Stimulated activated CD4-positive, alpha-beta T cell treated with anti-CD3 and anti-CD28 coated beads, Interleukin-1b, Interleukin-23, amount 100 ng/mL, for 1 hour (primary cell): ENCODE measurements at places on chromosomes 2 and 18.

- no peak for DNase-seq
Measured at GRCh38 chr2:74566754-74567085, 12.2 kb downstream of the DOK1 start.

DNA sequence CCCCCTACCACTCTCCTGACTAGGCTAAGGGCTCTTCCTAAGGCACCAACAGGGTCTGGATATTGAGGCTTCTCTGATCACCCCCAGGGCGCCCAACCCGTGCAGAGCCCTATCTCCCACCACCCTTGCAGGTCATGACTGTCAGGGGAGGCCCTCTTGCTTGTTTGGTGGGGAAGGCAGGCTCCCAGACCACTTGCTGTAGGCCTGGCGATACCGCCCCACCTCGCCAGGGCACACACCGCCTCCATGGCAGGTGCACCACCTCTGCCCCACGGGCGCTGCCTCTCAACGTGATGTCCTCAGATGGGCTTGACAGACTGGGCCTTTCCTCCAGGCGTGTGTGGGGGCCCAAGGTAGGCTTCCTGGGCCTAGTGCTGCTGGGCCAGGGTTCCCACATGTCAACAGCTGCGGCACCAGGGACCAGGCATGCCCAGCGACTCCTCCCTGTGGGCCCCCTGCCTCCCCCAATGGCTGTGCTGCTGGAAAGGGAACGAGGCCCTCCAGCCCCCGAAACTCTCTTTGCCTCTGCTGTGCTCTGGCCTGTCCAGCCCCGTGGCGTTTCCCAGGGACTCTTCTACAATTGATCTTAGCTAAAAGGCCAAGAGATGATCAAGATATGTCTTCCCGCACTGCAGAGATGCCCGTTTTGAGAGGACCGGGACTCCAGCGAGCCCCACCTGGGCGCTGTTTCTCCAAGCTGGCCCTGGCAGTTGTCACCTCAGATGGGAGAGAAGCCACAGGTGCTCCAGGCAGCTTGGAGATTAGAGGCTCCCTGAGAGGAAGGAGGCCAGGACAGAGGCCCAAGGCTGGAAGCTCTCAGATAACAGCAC is 7.5 kb downstream of the NPPC start:
- no peak for DNase-seq

DNA sequence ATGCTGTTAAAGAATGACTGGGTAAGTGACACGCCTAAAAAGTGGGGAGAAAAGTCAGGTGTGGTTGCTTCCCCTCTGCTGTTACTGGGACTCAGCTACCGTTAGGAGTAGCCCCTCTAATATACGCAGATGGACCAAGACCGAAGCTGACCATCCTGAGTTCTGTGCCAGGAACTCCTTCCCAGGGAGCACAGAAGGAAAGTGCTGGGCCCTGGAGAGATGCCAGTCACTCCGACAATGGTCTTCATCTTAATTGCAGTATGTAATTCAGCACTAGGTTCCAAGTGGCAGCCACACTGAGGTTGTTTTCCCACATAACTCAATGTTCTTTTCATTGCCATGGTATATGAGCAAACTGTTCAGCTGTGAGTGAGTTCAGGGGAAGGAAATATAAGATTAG is 19.6 kb upstream of the TMEM200C start:
- DNase-seq = no peak

- no peak for DNase-seq
Measured at GRCh38 chr2:161067846-161068350, 92.3 kb upstream of the TANK start.

- no peak for DNase-seq
Measured at GRCh38 chr2:100588071-100588786, 25.4 kb downstream of the PDCL3 start.

DNA sequence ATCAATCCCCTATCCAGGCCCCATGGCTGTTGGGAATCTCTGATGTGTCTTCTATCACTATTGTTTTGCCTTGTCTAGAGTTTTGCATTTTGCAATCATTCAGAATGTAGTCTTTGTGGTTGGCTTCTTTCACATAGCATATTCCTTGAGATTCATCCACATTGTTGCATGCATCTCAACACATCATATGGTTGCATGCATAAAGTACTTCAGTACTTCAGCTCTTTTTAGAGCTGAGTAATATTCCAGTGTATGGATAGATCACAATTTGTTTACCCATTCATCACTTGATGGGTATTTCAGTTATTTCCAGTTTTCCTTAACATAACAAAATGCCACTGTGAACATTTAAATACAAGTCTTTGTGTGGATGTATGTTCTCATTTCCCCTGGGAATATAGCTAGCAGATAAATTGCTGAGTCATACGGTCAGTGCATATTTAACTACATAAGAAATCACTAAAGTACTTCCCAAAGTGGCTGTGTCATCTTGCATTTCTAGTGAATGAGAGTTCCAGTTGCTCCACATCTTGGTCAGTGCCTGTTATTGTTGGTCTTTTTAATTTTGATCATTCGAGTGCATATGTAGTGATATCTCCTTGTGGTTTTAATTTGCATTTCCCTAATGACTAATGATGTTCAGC is 138.8 kb downstream of the BCL11A start:
- no peak for DNase-seq

- no peak for DNase-seq
Measured at GRCh38 chr2:226398580-226398979, 401.0 kb downstream of the IRS1 start.

DNA sequence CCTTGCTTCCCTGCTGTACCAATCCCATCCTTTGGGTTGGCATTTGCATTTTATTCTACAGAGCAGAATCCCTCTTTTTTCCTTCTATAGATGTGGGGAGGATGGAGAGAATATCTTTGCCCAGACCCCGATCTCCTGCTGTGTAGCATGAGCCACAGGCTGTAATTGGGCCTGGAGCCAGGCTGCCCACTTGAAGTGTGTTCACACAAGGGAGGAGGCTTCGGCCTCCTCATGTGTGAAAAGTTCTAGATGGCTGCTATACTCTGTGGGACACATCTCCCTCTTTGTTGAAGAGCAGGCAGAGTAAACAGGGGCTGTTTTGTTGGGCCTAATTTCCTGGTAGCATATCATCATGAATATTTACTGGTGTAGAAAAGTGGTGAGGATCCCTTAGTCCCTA is 126.3 kb downstream of the XRCC5 start:
- DNase-seq = no peak

- DNase-seq = no peak
Measured at GRCh38 chr2:111898703-111899514, 502 bp downstream of the MERTK start.

GRCh38 chr2:96088340-96089335 is 27.7 kb downstream of the ADRA2B start:
- DNase-seq = no peak

- DNase-seq = no peak
Measured at GRCh38 chr2:163182764-163183354, 344.3 kb upstream of the KCNH7 start.

DNA sequence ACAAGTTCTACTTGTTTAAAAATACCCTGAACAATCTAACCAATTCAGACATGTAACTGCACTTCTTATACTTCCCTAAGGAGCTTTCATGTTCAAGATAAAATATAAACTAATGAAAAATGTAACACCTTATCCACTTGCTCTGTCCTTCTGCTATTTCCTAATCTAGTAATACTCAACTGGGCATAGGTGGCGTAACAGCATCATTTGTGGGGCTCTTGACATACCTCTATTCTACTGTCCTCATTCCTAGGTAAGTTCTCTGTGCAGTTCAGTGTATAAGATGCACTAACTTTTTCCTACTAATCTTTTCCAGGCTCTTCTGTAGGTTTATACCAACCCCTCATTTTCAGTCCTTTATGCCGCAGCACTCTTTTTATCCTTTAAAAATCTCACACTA is 36.7 kb downstream of the PRKD3 start:
- no peak for DNase-seq

DNA sequence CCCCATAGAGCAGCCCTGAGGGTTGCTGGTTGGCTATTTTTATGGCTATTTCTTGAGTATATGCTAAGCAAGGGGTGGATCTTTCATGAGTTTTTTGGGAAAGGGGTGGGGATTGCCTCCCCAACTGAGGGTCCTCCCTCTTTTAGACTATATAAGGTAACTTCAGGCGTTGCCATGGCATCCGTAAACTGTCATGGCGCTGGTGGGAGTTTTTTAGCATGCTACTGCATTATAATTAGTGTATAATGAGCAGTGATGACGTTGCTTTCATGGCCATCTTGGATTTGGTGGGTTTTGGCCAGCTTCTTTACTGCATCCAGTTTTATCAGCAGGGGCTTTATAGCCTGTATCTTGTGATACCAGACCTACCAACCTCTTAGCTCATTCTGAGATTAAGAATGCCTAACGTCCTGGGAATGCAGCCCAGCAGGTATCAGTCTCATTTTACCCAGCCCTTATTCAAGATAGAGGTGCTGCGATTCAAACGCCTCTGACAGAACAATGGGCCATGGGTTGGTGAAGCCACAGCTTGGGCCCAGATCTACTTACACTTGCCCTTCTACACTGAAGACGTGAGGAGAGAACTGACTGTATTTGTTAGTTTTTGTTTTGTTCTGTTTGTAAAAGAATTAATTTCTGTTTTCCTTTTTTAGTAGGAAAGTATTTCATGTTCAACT is 53.8 kb upstream of the TMEM163 start:
- no peak for DNase-seq

DNA sequence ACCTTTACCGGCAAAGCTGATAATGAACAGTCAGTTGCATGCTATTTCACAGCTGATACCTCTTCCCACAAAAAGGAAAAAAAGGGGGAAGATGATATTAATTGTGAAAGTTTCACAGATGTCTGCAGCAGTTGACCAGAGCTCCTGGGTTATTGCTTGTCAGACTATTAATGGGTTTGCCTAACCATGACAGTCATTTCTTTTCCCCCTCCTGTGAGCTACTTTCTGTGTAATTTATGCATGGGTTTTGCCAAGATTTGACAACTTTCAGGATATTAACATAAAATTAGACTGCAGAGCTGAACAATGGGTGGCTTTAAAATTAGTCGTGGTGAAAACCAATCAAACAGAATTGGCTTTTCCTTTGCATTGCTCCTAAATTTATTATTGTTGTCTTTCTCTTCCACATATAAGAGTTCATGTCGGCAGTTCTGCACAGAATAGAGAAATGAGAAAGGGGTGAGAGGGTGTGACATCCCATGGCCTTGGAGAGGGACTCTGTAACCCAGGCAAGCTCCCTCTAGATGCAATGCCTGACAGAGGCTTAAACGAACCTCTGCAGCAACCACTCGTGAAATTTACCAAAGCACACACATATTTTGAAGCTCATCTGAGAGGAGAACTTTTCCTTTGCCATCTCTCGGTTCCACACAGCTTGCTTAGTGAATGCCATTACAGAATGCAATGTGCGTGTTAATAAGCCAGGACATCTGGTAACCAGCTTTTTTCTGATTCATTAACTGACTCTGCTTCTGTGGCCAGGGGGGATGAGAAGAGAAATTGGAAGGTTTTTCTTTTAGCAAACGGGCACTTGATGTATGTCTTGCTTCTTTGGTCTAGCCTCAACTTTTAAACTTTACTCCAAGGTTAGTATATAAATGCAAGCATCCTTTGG is 82.2 kb upstream of the ITGA4 start:
- no peak for DNase-seq

DNA sequence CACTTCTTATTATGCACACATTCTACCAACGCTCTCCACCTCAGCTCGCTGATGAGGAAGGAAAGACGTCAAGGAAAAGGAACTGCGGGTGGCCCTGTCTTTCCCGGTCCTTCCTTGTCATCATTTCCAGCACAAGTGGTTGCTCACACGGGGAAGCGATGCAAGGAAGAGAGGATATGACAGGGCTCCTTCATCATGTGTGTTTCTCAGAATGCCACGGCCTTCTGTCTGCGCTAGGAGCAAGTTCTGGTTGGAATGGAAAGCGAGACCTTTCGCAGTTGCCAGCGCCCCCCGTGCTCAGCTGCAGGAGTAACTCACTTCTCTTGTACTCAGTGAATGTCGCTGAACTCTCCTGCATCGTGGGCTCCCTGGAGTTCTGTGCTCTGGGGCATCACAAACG is 191.8 kb upstream of the GLI2 start:
- no peak for DNase-seq

- no peak for DNase-seq
Measured at GRCh38 chr2:19124135-19124534, 234.3 kb downstream of the OSR1 start.

DNA sequence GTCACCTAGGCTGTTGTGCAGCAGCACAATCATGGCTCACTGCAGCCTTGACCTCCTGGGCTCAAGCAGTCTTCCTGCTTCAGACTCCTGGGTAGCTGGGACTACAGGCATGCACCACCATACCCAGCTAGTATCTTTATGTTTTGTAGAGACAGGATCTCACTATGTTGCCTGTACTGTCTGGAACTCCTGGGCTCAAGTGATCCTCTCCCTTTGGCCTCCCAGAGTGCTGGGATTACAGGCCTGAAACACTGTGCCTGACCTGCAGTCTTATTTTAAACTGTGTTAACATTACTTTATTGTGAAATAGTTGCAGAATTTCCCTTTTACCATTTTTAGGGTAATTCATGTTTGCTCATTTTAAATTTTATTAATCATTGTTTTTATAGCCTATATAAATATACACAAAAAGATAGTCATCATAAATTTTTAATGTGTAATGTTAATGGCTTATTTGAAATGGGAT is 24.6 kb downstream of the EML4 start:
- DNase-seq = no peak

- no peak for DNase-seq
Measured at GRCh38 chr2:138689705-138690104, 90.5 kb downstream of the NXPH2 start.

DNA sequence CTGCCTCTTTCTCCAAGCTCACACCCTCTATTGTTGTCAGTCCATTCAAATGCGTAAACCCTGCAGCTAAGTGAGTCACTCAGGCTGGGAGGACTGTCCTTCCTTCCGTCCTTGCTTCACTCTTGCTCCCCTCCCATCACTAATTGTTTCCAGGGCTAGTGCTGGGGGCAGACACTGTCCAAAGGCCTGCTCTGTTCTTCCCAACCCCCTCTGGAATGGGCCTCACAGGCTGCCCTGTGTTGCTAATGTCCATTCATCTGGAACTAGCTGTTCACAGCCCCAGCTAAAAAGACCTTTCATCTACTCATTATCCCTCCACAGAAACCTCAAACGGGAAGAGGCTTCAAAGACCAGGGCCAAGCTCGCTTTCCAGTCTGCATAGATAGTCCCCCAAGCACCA is 31.9 kb upstream of the NRP2 start:
- DNase-seq = no peak

DNA sequence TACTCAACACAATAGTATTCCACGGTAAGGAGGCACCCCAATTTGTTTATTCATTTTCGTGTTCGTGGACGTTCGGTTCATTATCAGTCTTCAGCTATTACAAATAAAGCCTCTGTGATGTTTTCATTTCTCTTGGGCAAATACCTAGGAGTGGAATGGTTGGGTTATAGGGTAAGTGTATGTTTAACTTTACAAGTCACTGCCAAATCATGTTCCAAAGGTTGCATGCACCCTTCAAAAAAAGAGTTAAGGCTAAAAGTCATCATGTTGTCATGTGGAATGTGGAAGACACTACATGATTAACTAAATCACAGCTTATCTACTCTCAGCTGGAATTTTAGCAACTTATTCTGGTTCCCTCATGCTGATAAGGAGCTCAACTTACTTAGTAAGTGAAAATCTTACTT is 15.8 kb downstream of the INO80C start:
- DNase-seq = no peak
